ENCODE measurements at places on chromosomes 12 and 14.

DNA sequence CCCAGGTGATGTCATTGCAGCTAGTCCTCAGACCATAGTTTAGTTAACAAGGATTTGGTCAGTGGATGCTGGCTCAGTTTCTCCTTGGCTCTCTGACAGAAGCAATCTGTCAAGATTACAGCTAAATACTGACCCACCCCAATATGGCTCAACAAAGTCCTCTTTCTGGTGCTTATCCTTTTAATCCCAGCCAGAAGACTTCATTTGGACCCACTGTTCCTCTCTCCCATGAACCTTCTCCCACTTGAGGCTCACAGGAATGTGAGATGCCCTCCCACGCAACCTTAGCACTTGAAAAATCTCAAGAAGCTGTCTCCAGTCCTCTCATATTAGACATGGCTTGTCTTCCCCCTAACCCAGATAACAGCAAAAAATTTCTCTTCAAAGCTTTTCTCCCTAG, 47.7 kb downstream of the C12orf50 start:
- DNase-seq = no peak

GRCh38 chr12:52980650-52981423, 25.4 kb upstream of the EIF4B start:
- DNase-seq = peak; percentile 82

- no peak for DNase-seq
Measured at GRCh38 chr14:72833174-72833573, 60.7 kb downstream of the DPF3 start.

DNA sequence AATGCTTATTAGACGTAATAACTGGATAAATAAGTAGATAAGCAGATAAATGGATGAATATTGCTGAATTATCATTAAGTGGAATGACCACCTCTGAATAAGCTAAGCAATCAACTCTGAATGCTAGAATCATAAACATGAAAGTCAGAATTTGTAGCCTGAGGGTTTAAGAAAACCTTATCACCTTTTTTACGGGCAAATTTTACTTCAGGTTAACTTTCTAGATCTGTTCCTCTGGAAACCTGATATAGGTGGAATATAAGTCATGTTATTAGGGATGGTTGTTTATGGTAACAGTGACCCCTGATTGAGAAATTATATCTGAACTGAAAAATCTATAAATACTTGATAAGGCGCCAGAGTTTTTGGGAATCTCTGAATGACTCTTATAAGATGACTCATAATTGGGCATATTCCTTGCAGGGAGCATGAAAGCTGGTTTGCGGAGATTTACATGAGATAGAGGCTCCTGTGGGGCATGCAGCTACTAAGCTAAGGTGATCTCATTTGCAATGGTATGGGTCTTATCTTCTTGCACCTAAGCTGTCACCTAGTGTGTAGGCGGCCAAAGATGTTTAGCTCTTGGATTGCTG, 12.1 kb downstream of the SPX start:
- no peak for DNase-seq

DNA sequence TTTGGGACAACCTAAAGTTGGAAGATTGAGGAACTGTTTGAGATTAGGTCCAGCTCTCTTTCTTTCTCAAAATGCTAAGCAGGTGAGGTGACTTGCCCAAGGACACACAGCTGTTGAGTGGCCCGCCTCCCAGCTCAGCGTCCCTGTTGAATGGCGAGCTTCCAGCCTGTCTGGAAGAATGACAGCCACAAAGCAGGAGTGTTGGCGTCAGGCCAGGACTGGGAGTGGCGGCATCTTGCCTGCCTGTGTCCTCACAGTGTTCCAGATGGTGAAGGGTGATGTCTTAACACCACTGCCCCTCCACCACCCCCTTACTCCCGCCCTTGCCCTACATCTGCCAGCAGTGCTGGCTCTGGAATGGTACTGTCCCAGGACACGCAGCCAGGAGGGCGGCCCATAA, 4.4 kb upstream of the CEBPE start:
- no peak for DNase-seq

GRCh38 chr14:103078860-103079587, 5.0 kb upstream of the LBHD2 start:
- no peak for DNase-seq

DNA sequence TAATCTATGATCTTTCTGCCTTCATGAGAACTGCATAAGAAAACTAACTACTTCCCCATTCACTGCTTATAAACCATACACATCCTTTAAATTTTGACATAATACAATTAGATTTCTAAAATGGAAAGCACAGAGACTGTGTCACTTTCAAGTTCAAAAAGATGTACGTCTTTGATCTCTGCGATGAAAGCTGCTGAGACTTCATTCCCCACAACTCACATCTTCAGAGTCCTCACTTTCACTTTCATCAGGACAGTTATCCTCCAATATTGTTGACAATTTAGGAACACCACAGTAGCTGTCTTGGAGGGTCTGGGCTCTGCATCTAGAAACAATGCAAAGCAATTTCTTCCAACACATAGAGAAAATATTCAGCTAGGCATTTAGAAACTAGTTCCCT, 47.9 kb upstream of the KCNC2 start:
- no peak for DNase-seq

- no peak for DNase-seq
Measured at GRCh38 chr12:86597431-86597830, 341.2 kb upstream of the MGAT4C start.

GRCh38 chr12:4269279-4269991, 4.1 kb upstream of the CCND2 start:
- peak; percentile 95 for DNase-seq

- DNase-seq = no peak
Measured at GRCh38 chr14:86973177-86973576, 1019.8 kb downstream of the GALC start.

DNA sequence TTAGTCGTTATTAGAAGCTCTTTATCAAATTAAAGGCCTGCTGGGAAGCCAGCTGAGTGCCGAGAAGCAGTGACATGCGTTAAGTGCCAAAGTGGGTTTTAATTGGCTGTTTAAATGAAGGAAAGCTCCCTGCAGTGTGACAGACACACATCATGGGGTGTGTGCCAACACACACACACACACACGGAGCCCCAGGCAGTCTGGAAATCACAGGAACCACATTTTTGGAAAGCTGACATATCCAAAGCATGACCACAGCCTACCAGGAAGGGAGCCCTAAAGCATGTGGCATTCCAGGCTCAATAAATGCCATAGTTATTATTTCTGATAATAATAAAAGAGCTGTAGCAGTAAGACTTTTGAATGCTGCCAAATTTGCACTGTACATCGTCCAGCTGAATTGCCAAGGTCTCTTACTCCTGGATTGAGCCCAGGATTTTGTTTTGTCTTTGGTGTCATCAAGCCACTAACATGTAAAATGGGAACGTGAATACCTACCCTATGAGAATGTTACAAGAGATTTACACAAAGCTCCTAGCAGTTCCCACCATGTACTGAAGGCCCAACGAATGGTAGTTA, 135.1 kb downstream of the TMEM30B start:
- no peak for DNase-seq

DNA sequence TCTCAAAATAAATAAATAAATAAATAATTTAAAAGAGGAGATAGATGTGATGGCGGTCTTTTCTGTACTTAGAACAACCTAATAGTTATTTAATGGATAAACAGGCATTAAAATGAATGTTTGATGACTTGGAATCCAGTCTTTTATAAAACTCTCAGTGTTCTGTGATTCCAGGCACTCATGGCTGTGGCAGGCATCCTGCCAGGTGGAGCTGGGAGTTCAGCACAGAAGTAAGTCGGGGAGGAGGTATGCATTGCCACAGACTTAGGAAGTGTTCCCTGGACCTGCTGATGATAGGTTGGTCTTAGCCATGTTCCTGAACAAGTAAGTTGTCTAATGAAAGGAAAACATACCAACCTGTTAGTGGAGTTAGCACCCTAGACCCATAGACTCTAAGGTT, 126.3 kb downstream of the CACNA1C start:
- DNase-seq = no peak

GRCh38 chr14:80658155-80658554, 283.4 kb downstream of the CEP128 start:
- DNase-seq = no peak

- DNase-seq = peak; percentile 68
Measured at GRCh38 chr12:1606021-1606622, 11.7 kb upstream of the FBXL14 start.

DNA sequence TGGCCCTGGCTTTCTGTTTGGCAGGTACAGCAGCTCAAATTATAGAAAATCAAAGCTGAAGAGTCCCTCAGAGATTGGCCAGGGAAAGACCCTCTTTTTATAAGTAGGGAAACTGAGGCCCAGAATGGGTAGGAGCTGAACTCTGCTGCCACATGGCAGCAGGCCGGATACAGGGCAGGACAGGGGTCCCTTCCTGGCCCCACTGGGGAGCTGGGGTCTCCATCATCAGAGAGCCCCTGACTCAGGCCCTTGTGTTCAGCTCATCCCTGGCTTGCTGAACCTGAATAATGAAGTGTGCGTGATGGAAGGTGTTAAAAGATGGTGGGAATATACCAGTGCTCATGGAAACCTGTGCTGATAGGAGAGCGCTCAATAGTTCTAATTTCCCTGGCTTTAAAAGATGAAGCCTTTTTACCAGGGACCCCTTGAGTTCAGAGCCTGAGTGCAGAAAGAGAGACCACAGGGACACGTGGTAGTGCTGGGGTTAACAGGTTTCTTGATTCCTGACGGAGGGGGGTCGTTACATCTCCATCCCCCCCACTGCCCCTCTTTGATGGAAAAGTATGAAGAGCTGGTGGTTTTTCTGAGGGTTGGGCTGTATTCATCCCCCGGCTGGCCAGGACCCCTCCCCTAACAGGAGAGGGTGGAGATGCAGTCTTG, 4.4 kb downstream of the DLK1 start:
- no peak for DNase-seq

DNA sequence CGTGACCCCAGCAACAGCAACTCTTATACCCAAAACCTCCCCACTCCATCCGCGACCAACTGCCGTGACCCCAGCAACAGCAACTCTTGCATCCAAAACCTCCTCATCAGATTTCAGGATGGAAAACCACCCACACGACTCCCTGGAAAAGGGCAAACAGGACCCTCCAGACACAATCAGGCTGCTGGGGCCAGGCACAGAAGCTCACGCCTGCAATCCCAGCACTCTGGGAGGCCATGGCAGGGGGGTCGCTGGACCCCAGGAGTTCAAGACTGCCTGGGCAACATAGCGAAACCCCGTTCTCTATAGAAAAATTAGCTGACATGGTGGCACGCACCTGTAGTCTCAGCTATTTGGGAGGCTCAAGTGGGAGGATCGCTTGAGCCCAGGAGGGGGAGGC, 19.7 kb downstream of the PGAM5 start:
- no peak for DNase-seq

DNA sequence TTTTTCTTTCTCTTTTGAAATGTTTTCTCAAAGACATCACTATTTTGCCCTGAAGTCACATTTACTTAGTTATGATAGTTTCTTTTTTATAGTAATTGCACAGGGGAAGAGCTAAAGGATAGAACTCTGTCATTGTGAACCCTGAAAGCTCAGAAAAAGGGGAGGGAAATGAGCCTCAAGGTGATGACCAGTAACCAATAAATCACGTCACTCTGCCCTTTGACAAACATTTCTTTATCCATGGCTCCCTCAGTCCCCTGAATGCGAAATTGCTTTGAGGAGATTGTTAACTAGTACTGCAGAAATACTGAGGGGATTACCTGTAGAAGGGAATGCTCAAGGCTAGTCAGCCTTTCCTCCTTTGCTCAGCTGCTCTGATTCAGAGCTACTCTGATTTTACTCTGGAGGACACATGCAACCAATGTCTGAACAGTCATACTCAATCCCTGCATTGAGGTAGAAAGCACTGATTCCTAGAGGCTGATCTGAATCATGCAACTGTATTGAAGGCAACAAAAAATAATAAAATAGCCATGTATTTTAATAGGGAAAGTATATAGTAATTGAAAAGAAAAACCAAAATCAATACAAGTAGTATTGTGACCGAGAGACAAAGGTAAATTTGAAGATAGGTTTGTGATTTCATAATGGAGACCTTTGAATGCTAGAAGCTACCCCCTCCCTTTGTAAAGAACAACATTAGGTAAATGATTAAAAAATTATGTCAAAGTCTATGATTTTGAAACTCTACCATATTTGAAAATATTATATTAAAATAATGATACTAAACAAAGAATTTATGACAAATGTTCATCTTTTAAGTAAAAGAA, 24.7 kb downstream of the SLCO1B1 start:
- DNase-seq = no peak

DNA sequence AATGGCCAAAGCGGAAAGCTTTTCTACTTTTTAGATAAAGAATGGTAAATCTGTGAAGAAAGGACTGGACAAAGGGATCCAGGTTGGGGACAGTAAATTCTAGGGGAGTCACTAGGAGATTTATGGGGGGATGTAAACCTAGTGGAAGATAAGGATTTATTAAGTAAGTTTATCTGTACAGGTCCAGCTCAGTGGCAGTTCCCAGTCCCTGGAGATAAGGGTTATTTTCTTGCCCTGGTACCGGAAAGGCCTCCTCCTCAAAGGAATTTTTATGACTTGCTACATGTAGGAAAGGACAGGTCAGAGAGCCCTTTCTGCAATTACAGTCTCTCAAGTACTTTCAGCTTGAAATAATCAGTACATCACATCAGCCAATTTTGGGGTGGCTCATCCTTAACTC, 72.6 kb upstream of the BICD1 start:
- DNase-seq = no peak

DNA sequence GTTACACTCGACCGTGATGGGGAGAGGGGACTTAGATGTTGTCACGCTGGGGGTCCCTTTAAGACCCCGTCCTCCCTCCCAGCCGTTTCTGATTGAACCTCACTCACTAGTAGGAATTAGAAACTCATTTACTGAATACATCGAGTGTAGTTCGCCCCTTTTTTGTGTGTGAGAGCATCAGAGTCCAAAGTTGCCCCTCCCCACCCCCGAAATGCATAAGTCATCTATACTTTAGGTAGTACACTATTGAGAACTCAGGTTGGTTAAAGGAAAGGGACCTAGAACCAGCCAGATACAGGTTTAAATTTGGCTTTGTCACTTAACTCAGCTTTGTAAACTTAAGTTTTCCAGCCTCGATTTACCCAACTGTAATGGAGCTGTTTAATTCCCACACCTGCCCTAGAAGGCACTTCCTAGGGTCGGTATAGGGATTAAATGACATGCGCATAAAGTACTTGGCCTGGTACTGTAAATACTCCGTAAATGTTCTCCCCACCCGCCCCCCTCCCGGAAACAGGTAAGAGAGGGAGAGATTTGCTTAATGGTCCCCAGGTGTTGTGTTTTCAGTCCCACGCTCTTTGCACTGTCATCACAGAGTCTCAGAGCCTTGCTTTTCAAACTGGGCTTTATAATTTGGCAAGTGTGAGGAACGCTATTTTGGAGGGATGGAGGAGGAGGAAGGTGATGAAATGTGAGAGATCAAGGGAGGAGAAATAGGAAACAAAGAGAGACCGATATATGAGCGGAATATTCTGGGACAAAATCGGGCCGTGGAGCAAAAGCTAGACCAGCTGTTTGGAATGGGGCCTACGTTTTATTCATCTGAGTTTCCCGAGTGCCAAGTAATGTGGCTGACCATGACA, 897 bp downstream of the SUDS3 start:
- no peak for DNase-seq
